Lower leg skin (tissue), 4 donors: ENCODE measurements at places on chromosomes 4 and X.

DNA sequence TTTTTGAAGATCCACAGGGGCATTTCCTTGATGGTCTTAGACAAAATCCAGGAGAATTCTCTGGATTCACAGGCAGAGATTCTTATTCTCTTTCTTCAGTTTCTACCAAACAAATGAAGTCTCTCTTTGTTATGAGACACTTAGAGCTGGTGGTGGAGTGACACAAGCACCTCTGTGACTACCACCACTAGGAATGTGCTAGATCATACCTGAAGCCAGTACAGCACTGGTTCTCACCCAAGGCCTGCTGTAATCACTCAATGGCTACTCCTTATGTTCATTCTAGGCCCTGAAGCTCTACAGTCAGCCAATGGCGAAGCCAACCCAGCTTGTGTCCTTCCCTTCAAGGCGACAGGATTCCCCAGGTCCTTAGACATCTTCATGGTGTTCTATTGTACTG, 482.3 kb downstream of the TRAM1L1 start:
- DNase-seq, result no peak

DNA sequence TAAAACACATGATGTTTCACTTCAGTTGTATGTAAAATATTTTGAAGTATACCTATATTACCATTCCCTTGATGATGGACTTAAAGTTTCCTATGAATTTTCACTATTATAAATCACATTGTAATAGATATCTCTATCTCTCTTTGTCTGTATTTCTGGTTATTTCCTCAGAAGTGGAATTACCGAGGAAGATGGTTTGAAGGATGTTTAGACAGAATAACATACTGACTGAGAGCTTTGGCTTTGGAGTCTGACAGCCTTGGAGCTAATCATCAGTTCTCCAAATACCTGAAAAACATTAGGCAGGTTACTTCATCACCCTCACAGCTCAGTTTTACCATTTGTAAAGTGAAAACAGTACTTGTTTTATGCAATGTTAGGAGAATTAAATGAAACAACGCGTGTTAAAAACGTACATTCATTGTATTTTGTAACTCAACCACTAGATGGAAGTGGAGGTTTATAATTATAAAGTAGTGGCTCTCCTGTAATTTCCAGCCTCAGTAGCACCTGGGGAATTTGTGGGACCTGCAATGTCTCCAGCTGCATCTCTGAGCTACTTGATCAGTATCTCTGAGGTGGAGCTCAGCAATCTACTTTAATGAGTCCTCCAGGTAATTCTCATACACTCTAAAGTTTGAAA, 14.3 kb downstream of the JCHAIN start:
- no peak for DNase-seq

DNA sequence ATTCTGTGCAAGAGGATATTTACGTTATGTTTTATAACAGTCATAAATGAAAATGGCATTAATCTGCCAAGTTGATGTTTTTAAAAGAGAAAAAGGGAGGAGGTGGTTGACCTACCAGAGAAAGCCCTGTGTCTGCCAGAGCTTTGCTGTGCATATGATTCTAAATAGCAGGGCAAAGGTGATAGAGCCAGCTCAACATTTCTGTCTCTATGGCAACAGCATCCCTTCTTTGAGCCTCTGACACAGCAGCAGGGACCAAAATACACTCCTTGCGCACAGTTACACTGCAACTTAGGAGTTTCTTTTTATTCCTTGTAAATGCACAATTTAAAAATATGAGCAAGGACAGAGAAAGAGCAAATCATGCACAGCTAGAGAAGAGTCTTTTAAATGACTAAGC, 133.3 kb upstream of the RAI2 start:
- no peak for DNase-seq

DNA sequence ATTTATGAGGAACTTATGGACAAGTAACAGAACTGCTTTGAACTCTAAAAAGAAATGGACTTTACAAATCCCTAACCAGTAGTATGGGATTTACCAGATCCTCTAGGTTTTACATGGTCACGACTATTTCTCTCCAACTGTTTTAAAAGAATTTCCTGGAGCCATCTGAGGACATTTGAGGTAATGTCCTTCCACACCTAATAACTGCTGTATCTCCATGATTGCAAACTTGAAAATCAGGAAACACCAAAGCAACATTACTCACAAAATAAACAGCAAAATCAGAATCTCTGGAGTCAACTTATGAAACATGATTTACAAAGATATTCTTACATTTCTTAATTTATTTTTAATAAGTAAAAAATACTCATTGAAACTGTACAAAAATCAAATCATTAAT, 58.0 kb downstream of the STAP1 start:
- no peak for DNase-seq

GRCh38 chrX:79259073-79259689, 108.0 kb downstream of the ITM2A start:
- DNase-seq, result no peak

DNA sequence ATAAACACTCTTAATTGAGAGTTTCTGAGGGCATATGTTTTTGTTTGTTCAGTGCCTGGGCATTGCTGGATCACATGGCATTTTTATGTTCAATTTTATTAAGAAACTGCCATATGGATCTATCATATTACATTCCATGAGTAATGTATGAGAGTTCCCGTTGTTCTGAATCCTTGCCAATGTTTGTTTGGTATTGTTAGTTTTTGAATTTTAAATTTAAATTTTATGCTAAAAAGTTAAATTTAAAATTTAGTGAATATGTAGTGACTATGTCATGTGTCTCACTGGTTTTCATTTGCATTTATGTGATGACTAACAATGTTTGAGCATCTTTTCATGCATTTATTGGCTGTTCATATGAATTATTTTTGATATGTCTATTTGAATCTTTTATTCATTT, 54.8 kb upstream of the GEMIN8 start:
- no peak for DNase-seq

DNA sequence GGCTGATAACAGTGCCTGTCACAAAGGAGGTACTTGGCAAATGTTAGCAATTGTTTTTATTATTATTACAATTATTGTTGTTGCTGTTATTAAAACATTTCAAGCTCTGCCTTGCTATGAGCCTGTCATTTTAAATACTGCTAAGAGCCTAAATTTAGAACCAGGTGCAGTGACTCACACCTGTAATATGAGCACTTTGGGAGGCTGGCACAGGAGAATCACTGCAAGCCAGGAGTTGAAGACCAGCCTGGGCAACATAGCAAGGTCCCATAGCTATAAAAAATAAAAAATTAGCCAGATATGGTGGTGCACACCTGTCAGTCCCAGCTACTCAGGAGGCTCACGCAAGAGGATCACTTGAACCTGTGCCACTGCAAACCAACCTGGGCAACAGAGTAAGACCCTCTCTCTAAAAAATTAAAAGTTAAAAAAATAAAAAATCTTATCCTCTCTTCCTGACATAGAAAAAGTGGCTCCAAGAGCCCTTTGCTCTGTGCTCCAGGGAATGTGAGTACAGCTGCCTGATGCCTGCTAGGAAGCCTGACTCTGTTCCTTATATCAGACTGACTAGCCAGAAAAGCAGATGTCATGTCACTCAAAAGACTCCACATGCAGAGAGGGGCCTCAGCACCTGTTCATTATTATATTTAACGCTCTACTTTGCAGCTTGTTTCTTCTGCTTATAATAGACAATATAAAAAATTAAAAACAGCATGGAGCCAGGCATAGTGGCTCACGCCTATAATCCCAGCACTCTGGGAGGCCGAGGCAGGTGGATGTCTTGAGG, 234.0 kb downstream of the OPHN1 start:
- DNase-seq, result no peak

DNA sequence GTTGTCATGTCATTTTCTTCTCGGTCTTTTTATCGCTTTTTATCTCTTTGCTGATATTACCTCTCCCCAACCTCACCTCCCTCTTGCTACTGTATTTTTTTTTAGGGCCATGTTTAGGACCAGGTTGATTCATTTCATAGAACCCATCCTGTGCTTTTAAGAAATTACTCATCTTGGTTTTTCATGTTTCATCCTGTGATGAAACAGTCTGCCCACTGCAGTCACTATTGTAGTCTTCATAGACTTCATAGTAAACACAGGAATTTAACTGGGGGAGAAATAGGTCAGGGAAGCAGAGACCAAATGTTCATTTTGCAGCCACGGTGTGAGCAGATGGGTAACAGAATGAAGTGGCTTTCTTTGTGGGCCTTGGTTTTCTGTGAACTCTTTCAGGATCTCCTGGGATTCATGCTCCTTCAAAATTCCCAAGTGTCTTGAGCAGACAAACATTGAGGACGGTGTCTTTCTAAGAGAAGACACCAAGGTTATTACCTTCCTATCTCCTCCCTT, 161.8 kb downstream of the NAA11 start:
- DNase-seq, result no peak
